Esophagus muscularis mucosa (tissue), 4 donors: ENCODE measurements at places on chromosomes 12 and 14. TPM values are rescaled to one million over a fixed set of nuclear protein-coding genes. Genes with fewer than 3 reads are reported as not detected.

GRCh38 chr12:131349397-131350127 is 361.3 kb upstream of the SFSWAP start:
- H3K36me3 ChIP-seq, result no peaks in the 10 kb centered on the region
- H3K27me3 ChIP-seq, result no peaks in the 10 kb centered on the region
- H3K4me1 ChIP-seq, result no peaks in the 10 kb centered on the region
- no peak for DNase-seq
- H3K27ac ChIP-seq, result no peak overlapping the region

Gene IFNG-AS1
- total RNA-seq, result not detected

Gene KCNC2
- not detected for total RNA-seq

DNA sequence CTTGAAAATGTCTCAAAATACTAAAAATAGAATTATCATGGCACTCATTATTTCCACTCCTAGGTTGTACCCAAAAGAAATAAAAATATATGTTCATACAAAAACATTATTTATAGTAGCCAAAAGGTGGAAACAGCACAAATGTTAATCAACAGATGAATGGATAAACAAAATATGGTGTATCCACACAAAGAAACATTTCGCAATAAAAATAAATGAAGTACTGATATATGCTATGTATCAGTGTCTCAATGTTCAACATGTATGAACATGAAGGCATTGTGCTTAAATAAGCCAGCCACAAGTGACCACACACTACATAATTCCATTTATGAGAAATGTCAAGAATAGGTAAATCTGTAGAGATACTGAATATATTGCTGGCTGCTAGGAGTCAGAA is 40.9 kb downstream of the FOXG1 start:
- DNase-seq, result no peak
- no peaks in the 10 kb centered on the region for H3K27me3 ChIP-seq
- H3K4me1 ChIP-seq, result no peaks in the 10 kb centered on the region
- no peaks in the 10 kb centered on the region for H3K36me3 ChIP-seq
- no peak overlapping the region for H3K27ac ChIP-seq

- H3K27me3 ChIP-seq, result no peaks in the 10 kb centered on the region
- no peaks in the 10 kb centered on the region for H3K4me1 ChIP-seq
- no peak for DNase-seq
- no peak overlapping the region for H3K4me3 ChIP-seq
Measured at GRCh38 chr14:19878029-19878642, 3.2 kb downstream of the OR4K2 start.

DNA sequence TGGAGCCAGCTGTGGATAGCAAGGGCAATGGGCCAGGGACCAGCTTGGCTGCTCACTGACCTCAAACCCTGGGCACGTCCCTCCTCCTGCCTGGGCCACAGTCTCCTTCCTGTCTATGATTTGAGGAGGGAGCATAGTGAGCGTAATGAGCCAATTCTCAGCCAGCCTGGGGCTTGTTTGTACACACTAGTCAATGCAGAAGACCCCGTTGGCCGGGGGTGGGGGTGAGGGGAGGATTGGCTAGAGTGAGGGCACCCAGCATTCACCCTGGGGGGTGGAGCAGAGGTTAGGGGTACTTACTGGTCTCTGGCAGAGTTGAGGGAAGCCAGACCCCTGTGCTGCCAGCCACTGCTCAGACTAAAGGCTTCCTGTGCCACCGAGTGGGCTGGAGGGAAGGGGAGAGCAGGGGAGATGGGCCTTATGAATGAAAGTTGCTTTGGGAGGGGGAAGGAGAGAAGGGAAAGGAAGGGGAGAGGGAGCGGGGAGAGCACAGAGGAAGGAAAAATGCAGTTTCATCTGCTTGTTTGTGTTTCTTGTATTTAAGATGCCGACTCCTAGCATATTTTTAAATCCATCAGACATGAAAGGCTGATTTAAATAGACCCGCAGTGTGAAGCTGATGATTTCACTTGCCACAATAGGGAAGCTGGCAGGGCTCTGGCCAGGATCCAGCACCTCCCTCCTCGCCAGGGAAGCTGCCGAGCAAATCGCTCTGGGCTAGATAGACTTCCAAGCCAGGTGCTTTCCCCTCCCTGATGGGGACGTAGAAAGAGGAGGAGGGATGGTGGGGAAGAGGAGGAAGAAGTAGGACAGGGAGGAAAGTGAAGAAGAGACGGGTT is 114.0 kb downstream of the PRMT8 start:
- peaks cover 10% of the 10 kb centered on the region for H3K4me1 ChIP-seq
- no peak overlapping the region for H3K4me3 ChIP-seq
- H3K27me3 ChIP-seq, result peaks cover 6% of the 10 kb centered on the region
- H3K27ac ChIP-seq, result no peak overlapping the region
- DNase-seq, result no peak
- no peaks in the 10 kb centered on the region for H3K36me3 ChIP-seq

GRCh38 chr12:19105463-19105862 is 24.1 kb upstream of the PLEKHA5 start:
- H3K4me1 ChIP-seq, result no peaks in the 10 kb centered on the region
- H3K27ac ChIP-seq, result no peak overlapping the region
- H3K27me3 ChIP-seq, result no peaks in the 10 kb centered on the region
- H3K36me3 ChIP-seq, result no peaks in the 10 kb centered on the region
- H3K4me3 ChIP-seq, result no peak overlapping the region

- DNase-seq, result peak; percentile 87
- no peaks in the 10 kb centered on the region for H3K4me1 ChIP-seq
- H3K4me3 ChIP-seq, result no peak overlapping the region
- H3K36me3 ChIP-seq, result no peaks in the 10 kb centered on the region
Measured at GRCh38 chr12:105721051-105721825, 390.7 kb downstream of the C12orf75 start.

Gene PPFIA2
- total RNA-seq, result 0.13 TPM

DNA sequence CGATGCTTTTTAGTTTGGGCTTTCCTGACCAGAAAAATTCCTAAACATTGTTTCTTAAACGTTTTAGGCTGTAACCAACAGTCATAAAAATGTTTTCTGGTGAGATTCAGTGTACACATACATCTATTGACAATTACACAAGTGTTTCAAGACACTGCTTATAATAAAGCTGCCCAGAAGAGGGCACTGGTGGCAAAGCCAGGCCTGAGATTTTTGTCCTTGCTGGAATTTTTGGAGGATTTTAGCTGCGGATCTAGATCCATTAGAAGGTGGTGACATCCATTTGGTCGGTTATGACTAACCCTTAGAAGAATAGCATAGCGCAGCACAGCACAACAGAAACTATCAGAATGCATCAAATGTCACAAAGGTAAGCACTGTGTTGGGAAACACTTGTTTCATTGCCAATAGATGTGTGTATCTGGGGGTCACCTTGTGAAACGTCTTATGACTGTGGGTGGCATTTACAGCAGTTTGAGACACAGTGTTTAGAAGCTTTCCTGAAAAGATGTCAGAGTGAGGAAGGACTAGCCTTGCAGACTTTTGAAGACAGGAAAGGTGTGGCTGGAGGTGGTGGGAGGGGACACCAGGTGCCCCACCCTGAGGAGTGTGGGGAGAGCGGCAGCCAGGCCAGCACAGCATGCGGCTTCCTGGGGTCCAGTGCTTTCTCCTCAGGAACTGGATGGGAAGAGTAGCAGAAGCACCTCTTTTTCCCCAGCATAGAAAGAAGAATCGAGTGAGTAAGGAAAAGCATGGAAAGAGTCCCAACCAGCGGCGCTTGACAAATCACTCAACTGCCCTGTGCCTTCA is 54.7 kb upstream of the FKBP4 start:
- peak; percentile 45 for DNase-seq
- no peak overlapping the region for H3K27ac ChIP-seq
- no peaks in the 10 kb centered on the region for H3K4me1 ChIP-seq
- H3K4me3 ChIP-seq, result no peak overlapping the region

Gene DDIT3
- total RNA-seq, result 24.1 TPM

- DNase-seq, result no peak
- no peaks in the 10 kb centered on the region for H3K27me3 ChIP-seq
- no peak overlapping the region for H3K27ac ChIP-seq
- H3K4me3 ChIP-seq, result no peak overlapping the region
- H3K4me1 ChIP-seq, result peaks cover 45% of the 10 kb centered on the region
- no peaks in the 10 kb centered on the region for H3K36me3 ChIP-seq
Measured at GRCh38 chr14:99476864-99477263, 3.8 kb downstream of the SETD3 start.

GRCh38 chr14:71654810-71655209 is 277.4 kb upstream of the RGS6 start:
- DNase-seq, result no peak
- no peak overlapping the region for H3K4me3 ChIP-seq
- H3K4me1 ChIP-seq, result peaks cover 17% of the 10 kb centered on the region
- H3K27me3 ChIP-seq, result no peaks in the 10 kb centered on the region
- H3K36me3 ChIP-seq, result no peaks in the 10 kb centered on the region
- no peak overlapping the region for H3K27ac ChIP-seq

GRCh38 chr12:67018105-67018504 is 251.1 kb upstream of the CAND1 start:
- no peak overlapping the region for H3K27ac ChIP-seq
- no peak for DNase-seq
- peaks cover 8% of the 10 kb centered on the region for H3K4me1 ChIP-seq
- no peaks in the 10 kb centered on the region for H3K27me3 ChIP-seq

Gene PLCZ1
- total RNA-seq, result 0.83 TPM

GRCh38 chr12:121279507-121279915 is 17.0 kb downstream of the CAMKK2 start:
- peaks cover 56% of the 10 kb centered on the region for H3K4me1 ChIP-seq
- peak overlapping the region; percentile 53 for H3K27ac ChIP-seq
- no peak for DNase-seq

- no peak overlapping the region for H3K4me3 ChIP-seq
- peaks cover 40% of the 10 kb centered on the region for H3K4me1 ChIP-seq
- no peaks in the 10 kb centered on the region for H3K36me3 ChIP-seq
- DNase-seq, result no peak
Measured at GRCh38 chr12:6959058-6959804, 8.1 kb downstream of the PTPN6 start.

GRCh38 chr12:105036937-105037649 is 47.2 kb downstream of the ALDH1L2 start:
- no peak for DNase-seq
- peaks cover 7% of the 10 kb centered on the region for H3K4me1 ChIP-seq
- H3K27me3 ChIP-seq, result no peaks in the 10 kb centered on the region
- no peak overlapping the region for H3K4me3 ChIP-seq
- no peak overlapping the region for H3K27ac ChIP-seq
- no peaks in the 10 kb centered on the region for H3K36me3 ChIP-seq

Gene LRIG3
- 47.7 TPM for total RNA-seq

DNA sequence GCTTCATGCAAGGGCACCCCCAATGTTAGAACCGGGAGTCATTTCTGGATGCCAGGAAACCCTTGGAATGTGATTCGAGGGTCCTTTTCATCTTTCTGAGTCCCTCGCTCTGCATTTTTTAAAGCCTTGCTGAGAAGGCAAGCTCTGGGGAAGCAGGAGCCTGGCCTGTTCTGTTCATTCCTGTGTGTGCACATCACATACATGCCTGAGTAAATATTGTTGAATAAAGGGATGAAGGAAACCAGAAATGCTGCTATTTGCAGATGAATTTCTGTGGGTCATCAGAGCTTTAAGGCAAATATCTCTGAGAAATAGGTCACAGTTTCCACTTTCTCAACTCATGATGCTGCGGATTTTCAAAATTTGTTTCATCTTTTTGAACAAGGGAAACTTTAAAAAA is 170.1 kb downstream of the PAH start:
- H3K36me3 ChIP-seq, result no peaks in the 10 kb centered on the region
- DNase-seq, result no peak

DNA sequence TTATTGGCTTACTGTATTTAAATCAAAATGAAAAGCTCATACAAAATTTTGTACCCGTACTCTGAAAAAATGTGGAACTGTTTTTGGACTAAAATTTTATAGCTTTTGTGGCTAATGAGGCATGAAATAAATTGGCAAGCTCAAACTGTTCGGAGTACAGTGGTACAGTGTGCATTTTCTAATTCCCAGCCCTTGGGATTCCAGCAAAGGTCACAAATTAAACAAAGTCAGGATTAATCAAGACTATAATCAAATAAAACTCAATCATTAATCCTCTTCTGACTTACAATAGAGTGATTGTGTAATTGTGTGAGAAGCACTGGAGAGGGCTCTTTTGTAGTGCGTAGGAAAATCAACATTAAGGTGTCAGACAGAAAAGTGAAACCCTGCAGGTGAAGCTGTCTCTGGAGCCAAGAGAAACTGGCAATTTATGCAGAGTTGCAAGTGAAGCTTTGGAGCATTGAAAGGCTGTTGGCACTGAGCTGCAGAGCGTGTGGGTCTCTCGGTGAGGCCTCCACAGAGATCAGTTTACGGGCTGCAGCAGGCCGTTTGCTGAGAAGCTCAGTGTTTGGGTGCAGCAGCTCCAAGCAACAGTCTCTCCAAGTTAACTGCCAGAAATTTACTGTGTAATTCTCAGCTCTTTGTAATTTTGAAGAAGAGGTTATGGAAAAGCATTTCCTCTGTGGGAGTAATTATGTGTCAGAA is 275.9 kb downstream of the FBXL14 start:
- no peaks in the 10 kb centered on the region for H3K36me3 ChIP-seq
- DNase-seq, result no peak
- peaks cover 18% of the 10 kb centered on the region for H3K4me1 ChIP-seq
- H3K4me3 ChIP-seq, result no peak overlapping the region
- peak overlapping the region; percentile 57 for H3K27ac ChIP-seq

GRCh38 chr14:57408037-57408436 is 17.7 kb downstream of the NAA30 start:
- no peak for DNase-seq
- no peak overlapping the region for H3K4me3 ChIP-seq
- peaks cover under 1% of the 10 kb centered on the region for H3K4me1 ChIP-seq
- no peak overlapping the region for H3K27ac ChIP-seq
- H3K27me3 ChIP-seq, result no peaks in the 10 kb centered on the region

Gene ATL1
- total RNA-seq, result 21.5 TPM

- H3K27ac ChIP-seq, result no peak overlapping the region
- H3K4me1 ChIP-seq, result no peaks in the 10 kb centered on the region
- DNase-seq, result no peak
- H3K4me3 ChIP-seq, result no peak overlapping the region
- no peaks in the 10 kb centered on the region for H3K36me3 ChIP-seq
Measured at GRCh38 chr12:90659060-90659459, 295.9 kb downstream of the CCER1 start.

DNA sequence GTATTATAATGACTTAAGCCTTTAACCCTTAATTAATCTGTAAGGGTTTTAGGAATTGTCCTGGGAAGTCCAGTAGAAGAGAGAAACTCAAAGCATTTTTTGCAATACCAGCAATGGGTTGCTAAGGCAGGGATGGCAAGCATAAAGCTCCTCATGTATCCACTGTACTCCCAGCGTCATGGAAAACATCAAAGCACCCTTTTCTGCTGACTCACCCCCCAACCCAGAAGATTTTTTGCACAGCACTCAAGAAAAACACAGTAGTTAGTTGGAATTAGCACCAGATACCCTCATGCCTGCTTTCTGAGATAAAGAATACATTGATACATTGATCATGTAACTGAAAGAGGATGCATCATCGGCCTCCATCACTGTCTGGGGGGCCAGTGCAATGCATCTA is 199.1 kb upstream of the CNOT2 start:
- no peaks in the 10 kb centered on the region for H3K27me3 ChIP-seq
- no peaks in the 10 kb centered on the region for H3K4me1 ChIP-seq
- H3K36me3 ChIP-seq, result no peaks in the 10 kb centered on the region
- DNase-seq, result no peak
- H3K4me3 ChIP-seq, result no peak overlapping the region
- H3K27ac ChIP-seq, result no peak overlapping the region

Gene CKB
- 1,534 TPM for total RNA-seq
